Amniotic epithelial cell (primary cell): ENCODE measurements at places on chromosomes 12 and 14.

DNA sequence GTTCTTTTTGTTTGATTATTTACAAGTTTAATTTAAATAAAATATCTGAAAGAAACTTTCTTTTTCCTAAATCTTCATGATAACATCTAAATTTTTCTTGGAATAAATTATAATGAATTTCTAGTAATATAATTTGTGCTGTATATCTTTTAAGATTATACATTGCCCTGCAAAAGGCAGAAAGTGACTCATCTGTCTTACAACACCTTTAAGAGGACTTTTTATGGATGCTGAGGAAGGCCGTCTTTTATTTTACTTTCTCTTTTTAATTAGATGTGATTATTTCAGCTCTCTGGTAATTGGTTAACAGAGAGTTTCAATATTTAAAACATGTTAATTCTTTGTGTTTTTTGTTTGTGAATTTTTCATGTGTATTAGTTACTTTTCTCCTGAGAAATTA lies 598.4 kb downstream of the RPL10L start:
- DNase-seq = peak; percentile 1

DNA sequence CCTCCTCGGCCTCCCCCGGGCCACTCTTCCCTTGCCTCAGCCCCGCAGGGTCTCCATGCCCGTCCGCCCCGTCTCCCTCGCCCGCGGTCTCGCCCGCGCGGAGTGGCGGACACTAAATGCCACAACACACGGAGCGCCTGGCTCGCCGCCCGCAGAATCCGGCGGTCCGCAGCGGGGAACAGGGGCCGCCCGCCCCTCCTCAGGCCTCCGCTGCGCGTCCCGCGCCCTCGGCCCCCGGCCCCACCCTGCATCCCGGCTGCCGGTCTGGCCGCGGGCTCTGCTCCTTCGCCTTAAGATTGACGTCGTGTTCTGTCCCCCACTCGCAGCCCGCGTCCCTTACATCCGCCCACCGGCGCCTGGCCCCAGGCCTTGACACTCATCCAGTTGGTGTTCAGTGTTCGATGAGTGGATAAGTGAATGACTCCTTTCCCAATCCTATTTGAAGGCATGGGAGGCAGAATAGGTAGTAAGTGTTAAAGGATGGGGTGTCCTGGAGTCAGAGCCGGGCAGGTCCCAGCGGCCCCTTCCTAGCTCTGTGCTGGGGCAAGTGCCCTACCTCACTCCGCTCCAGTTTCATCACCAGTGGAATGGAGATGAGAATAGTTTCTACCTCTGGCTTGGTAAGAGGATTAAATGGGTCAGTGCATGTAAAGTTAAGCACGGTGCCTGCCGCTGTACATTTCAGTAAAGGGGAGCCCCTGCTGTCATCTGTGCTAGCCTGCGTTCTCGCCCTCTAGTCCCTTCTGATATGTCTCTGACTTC lies 622 bp downstream of the TECPR2 start:
- DNase-seq = no peak

GRCh38 chr12:59593761-59594160 lies 2.1 kb upstream of the SLC16A7 start:
- no peak for DNase-seq

DNA sequence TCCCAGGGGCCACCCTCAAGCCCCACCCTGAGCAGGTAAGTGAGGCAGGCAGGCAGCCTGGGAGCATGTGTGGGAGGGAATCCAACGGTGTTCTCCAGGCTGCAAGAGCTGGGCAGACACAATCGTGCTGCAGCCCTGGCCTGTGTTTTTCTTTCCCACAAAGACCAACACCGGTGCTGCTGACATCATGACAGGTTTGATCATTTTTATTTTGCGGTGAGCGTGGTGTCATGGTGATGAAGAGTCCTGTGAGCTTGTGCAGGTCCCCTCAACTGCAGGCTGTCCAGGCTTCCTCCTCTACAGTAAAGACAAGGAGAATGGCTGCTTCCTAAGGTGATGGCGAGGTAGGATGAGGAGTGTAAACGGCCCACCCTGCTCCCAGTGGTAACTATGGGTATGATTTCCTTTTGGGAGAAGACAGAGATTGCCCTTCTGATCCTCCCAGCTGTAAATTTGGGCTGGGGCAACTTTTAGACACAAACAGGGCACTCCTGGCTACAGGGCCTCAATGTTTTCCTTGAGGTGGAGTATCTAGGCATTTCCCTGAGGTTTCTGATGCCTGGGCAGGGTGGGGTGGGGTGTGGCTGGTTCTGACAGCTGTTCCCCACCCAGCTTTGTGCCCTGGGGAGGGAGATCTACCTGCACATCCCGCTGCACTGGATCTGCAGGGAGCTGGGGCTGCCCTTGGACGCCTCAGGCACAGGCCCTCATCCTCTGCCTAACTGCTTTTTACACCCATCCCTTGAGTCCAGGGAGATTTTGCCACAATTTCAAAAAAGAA lies 109.1 kb downstream of the VCPKMT start:
- DNase-seq = no peak

DNA sequence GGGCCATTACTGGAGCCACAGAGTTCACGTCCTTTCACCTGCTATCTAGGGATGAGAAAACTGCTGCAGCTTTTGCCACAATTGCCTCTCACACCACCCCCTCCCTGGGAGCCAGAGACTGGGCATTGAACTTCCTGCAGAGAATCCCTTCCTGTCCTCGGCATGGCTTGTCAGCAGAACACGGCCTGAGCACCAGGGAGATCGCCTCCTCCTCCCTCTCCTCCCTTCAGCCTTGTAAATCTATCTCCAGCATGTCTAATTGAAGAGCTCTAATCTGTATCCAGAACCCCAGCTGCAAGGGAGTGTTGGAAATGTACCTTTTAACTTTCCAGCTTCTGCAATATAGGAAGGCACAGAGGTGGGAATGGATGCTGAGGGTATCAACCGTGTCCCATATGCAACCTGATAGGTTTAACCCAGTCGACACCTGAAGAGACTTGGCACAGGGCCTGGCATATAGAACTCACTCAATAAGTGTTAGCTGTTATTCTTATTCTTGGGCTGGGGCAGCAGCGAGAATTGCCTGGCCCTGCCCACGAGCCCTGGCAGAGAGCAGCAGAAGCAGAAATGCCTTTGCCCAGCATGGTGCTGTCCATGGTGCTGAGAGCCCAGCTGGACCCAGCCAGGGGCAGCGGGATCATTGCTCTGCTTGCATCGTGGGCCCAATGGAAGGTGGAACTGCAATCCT lies 26.8 kb downstream of the TMEM63C start:
- DNase-seq = peak; percentile 55

DNA sequence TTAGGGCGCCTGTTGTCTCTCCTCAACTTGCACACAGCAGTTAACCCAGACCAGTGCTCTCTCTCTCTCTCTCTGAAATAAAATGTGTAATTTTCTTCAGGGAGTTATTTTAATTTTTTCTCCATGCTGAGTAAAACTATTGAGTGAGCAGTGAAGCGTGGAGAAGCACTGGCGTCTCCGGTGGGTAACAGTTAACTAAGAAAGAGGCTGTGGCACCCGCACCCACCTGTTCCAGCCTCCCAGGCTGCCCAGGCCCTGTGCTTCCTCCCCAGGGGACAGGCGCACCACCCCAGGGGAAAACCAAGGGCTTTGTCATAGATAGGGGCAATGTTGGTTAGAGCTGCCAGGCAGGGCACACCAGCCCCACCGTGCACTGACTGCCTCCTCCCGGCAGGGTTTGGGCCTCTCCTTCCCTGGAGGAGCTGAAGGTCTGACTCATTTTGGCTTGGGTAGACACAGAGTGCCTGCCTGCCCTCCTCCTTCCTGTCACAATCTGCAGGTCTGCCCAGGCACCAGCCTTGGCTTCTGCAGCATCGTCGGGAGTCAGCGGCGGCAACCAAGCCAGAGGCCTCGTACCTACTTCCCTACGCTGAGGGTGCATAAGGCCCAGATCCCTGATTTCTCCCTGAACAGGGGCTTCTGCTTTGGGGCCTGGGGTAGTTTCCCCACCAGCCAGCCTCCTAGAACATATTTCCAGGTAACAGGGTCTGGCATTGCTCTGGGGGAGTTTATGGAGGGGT lies 3.9 kb downstream of the HOXC5 start:
- peak; percentile 63 for DNase-seq

DNA sequence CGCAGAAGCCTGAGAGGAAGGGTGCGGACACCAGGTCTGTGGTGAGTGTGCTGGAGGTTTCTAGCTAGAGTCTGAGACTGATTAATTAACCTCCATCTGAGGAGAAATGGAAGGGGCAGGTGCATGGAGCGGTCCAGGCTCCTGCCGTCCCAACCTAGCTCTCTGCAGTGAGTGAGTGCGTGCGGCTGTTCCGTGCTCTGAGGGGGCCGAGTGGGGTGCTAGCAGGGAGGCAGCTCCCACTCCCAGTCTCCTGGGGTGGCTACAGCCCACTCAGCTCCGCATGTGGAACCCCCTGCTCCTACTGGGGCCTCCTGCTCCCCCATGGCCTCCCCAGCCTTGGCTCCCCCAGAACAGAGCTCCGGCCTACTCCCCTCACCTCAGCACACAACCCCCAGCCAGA lies 2.9 kb downstream of the LRTM2 start:
- DNase-seq = no peak

GRCh38 chr12:63989301-63989845 lies 144.9 kb downstream of the SRGAP1 start:
- DNase-seq = peak; percentile 59

GRCh38 chr12:90548595-90548994 lies 406.4 kb downstream of the CCER1 start:
- peak; percentile 22 for DNase-seq

- DNase-seq = no peak
Observed at GRCh38 chr14:57865066-57865402, 858 bp downstream of the SLC35F4 start.

GRCh38 chr12:57085999-57086492 lies 2.9 kb upstream of the NAB2 start:
- peak; percentile 52 for DNase-seq

- DNase-seq = no peak
Observed at GRCh38 chr14:104784846-104785707, 10.5 kb downstream of the AKT1 start.

- no peak for DNase-seq
Observed at GRCh38 chr14:92596331-92596907, 82.8 kb downstream of the RIN3 start.

DNA sequence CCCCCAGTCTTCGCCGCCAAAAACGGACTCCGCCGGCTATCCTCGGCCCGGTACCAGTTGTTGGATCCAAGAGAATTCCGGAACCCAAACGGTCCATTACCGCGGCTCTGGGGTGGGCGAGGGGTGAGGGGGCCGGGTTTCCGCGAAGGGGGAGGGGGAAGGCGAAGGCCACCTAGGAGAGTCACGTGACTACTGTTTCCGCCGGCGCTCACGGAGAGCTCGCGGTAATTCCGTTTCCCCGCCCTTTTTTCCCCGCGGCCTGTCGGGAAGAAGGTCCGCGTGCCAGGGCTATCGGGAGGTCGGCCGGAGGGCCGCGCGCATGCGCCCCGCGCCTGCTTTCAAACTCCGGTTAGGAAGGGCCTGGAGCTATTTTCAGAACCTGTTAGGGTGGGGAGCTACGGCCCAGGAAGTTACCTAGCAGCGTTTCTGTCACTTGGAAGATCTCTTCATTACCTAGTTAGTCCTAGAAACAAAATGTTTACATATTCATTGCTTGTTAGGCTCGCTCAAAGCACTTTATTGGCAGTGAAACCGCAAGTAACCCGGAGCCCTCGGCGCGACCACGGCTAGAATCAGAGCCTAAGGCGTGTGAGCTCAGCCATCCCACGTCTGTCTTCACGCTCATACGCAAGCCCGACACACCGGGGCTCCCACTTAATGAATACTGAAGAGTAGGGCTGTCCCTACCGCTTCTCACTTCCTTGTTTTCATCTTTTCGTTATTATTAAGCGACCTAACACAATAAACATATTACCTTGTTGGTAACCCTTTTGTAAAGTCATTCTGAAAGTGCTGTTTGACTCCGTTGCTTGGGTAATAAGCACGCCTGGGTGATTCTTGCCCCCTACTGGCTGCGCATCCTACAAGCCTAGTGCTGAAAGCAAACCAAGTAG lies 624 bp upstream of the SBNO1 start:
- peak; percentile 97 for DNase-seq

GRCh38 chr14:22549324-22549962 lies 39.6 kb downstream of the DAD1 start:
- no peak for DNase-seq

- DNase-seq = no peak
Observed at GRCh38 chr14:101564444-101564776, 3.1 kb downstream of the DIO3 start.

GRCh38 chr12:54977155-54977554 lies 7.4 kb downstream of the TESPA1 start:
- DNase-seq = peak; percentile 76

GRCh38 chr14:60648934-60649874 lies at the start of gene SIX1:
SIX1 (minus strand) TSS chr14:60649477; CDS start chr14:60649189, 288 bp downstream.
- peak; percentile 68 for DNase-seq

GRCh38 chr12:88371416-88372183 lies 208.7 kb downstream of the KITLG start:
- DNase-seq = peak; percentile 13

DNA sequence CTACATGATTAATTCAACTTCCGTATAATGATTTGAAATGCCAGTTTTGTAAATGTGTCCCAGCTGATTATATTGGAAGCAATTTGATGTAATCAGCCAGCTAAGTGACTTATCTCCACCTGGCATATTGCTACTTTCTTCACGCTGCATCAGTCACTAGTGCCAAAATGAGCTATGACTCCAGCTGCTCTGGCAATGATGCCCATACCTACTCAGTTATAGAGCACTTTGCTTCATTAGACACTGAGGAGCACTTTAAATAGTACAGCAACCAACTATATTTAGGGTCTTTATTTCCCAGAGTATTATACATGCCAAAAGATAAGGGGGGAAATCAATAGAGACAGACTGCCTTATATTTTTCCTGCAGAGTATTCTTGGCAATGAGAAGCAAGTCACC lies 67.9 kb upstream of the LIN7A start:
- no peak for DNase-seq

DNA sequence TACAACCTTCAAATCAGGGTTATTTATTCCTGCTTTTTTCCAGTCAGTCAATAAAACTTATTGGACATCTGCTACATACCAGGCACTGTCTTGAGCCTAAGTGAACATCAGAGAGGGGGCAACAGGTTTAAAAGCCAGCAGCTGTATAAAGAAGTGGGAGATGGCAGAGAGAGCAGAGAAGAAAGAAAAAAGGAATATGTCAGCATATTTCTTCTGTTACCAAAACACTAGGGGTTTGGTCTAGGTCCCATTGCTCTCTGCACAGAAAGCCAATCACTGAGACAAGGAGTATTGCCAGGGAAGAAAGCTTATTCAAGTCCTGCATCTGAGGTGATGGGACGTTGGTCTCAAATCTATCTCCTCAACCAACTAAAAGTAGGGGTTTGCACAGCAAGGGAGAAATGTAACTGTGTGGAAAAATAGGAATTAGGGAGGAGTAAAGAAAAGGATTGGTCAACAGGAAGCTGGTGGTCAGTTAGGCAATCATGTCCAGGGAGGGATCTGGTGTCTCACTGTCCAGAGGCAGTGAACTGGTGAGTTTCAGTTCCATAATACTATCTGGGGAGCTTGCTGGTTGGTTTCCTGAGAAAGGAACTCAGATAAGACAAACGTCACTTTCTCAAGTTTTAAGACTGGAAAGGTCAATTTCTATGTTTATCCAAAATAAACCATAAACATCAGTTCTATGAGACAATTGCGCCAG lies 107.5 kb downstream of the PHLDA1 start:
- DNase-seq = peak; percentile 55

DNA sequence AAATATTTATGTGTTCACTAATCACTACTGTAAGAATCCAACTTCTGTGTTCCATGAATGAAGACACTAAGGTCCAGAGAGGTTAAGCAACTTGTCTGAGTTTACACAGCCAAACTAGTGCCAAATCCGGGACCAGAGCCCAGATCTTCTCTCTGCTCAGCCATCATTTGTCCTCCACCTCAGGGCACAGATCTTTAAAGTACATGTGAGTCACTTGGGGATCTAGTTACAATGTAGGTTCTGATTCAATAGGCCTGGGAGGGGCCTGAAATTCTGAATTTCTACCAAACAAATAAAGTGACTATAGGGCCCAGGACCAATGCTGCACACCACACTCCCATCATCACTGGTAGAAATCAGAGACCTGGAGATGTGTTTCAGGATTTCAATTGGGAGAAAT lies 162.9 kb downstream of the GXYLT1 start:
- no peak for DNase-seq
